Stimulated activated CD8-positive, alpha-beta memory T cell treated with anti-CD3 and anti-CD28 coated beads, Interleukin-2, amount 100 ng/mL, for 48 hours (primary cell): ENCODE measurements at places on chromosomes 16 and 17.

DNA sequence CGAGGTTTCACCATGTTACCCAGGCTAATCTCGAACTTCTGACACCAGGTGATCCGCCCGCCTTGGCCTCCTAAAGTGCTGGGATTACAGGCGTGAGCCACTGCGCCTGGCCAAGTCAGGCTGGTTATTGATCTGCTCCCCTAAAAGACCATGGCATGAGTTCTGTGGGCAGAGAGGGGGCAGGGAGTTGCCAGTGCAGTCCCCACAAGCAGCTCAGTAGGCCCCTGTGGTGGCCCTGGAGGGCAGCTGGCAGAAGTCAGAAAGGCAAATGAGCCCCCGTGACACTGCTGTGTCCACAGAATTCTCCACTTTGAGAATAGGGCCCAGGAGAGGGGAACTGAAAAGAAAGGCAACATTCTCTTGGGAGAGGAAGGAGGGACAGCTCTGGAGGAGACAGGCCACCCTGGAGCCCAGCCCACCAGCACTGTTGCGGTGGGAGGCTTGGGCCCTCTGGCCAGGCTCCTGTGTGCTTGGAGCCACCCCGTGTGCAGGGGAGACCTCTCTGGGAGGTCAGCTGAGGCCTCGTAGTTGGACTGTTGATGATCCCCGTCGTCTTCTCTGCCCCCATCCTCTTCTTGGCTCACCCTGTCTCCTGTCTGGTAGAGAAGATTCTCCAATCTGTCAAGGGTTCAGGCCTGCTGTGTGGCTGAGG, 2.1 kb upstream of the AMDHD2 start:
- DNase-seq: no peak

DNA sequence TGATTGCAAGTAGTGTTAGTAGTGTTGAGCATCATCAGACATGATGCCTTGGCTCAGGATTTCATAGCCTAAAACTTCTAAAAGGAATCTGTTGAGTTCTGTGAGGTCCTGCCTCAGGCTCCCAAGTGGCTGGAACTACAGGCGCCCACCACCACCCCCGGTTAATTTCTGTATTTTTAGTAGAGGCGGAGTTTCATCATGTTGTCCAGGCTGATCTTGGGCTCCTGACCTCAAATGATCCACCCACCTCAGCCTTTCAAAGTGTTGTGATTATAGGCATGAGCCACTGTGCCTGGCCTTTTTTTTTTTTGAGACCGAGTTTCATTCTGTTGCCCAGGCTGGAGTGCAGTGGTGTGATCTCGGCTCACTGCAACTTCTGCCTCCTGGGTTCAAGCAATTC, 5.7 kb downstream of the PSMD11 start:
- DNase-seq: no peak

DNA sequence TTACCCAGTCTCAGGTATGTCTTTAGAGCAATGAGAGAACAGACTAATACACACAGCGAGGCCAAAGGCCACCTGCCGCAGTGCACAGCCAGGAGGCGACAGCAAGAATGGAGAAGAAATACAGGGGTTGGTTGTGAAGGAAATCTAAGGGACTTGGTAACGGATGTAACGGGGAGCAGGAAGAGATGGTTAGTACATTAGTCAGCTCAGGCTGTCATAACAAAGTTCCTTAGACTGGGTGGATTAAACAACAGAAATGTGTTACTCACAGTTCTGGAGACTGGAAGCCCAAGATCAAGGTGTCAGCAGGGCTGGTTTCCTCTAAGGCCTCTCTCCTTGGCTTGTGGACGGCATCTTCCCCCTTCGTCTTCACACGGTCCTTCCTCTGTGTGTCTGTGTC, 47.1 kb downstream of the TVP23C start:
- DNase-seq: no peak

DNA sequence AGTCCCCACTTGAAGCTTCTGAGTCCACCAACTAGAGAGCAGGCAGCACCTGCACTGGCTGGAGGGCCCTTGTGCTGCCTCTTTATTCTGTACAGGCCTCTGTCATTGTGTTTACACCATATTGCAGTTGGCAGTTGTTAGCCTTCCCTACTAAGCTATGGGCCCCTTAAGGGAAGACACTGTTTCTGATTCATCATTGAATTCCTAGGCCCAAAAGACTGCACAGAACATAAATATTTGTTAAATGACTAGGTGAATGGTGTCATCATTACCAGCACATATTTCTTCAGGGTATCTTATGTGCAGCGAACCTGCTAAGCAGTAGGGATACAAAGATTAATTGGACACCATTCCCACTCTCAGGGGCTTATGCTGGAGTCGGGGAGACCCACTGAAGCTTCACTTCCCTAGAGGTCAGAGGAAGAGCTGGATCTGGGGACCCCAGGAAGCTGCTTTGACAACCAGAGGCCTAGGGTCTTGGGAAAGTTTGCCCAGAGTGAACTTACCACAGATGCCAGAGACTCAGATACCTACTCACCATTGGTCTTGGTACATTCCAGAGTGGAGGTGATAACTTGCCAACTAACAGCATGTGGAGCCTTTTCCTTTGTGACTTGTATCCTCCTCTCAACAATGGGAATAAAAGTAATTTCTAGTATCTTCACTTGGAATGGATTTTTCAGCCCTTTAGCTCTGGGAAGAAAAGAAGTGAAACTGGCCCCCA, 28.7 kb upstream of the DDX52 start:
- no peak for DNase-seq

DNA sequence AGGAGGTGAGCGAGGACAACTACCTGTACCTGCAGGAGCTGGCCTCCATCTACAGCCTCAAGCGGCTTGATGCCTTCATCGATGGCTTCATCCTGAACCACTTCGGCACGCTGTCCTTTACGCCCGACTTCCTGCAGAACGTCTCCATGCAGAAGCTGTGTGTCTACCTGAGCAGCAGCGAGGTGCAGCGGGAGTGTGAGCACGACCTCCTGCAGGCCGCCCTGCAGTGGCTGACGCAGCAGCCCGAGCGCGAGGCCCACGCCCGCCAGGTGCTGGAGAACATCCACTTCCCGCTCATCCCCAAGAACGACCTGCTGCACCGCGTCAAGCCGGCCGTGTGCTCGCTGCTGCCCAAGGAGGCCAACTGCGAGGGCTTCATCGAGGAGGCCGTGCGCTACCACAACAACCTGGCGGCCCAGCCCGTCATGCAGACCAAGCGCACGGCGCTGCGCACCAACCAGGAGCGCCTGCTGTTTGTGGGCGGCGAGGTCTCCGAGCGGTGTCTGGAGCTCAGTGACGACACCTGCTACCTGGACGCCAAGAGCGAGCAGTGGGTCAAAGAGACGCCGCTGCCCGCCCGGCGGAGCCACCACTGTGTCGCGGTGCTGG, 9.0 kb downstream of the KLHL36 start:
- no peak for DNase-seq

DNA sequence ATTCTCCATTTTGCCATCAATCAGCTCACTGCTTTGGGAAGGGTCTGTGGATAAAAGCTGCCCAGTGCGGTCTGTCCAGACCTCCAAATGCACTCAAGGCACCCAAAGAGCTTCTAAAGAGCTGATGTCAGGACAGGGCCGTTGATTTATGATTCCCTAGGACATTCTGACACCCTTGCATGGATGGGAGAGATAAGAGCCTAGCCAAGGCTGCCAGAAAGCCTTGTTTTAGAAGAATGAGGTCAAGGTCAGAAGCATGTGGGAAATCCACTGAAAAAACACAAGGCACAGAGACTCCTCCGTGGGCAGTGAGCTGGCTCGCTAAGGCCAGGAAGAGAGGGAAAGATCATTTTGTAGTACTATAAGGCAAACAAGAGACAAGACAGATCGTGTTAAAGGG, 214.0 kb downstream of the CDH11 start:
- DNase-seq: no peak

GRCh38 chr16:86213437-86214205, 296.7 kb upstream of the FOXF1 start:
- no peak for DNase-seq

DNA sequence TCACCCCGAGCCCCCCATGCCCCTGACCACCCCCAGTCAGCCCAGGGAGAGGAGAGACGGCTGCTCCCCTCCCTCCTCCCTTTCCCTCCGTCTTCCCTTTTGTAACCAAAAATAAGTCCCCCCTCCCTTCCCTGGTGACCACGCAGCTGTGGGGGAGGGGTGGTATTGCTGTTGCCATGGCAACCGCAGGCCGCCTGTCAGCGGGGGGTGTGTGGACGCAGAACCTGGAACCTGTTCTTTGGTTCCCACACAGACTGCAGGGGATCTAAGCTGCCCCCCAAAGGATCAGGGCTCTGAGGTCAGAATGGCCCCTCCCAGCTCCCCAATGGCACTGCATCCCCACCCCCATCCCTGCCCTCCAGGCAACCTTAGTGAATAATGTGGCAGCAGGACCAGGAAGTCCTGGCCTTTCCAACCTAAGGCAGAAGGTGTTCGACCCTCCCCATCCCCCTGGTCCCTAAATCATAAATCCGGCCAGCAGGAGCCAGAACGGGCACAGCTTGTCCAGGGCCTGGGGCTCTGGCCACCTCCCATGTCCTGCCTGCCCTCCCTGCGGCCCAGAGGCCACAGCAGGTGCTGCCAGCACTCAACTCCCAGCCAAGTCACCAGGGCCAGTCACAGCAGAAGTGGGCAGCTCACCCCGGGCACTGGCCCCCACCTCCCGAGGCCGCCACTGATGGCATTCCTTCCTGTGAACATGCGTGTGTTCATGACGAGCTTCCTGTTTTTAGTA, 12.0 kb downstream of the CA4 start:
- DNase-seq: no peak

DNA sequence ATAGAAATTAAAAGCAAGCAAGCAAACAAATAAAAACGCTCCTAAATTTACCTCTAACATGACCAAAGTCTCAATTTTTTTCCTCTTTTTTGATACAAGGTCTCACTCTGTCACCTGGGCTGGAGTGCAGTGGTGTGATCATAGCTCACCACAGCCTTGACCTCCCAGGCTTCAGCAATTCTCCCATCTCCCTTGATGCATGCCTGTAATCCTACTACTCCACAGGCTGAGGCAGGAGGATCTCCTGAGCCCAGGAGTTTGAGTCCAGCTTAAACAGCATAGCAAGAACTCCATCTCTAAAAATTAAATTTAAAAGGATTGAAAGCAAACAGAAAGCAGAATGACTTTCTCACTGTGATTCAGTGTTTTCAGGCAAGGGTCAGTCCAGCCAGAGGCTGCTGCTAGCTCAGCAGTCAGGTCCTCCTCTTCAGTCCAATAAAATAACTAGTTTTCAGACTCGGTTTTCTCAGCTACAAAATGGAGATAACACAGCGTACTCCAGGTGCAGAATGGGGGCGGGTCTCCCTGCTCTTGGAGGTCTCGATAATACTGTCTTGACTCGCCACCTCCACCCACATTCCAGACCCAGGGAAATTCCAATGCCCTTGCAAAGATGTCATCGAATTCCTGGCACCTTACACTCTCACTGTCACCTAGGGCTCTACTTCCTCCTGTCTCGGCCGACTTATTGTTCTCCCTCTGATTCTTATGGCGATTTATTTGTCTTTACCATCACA, 20.7 kb upstream of the MRTFB start:
- DNase-seq: no peak

- DNase-seq: peak; percentile 16
These were observed 32.5 kb downstream of the ABCC12 start for GRCh38 chr16:48123104-48123788.

DNA sequence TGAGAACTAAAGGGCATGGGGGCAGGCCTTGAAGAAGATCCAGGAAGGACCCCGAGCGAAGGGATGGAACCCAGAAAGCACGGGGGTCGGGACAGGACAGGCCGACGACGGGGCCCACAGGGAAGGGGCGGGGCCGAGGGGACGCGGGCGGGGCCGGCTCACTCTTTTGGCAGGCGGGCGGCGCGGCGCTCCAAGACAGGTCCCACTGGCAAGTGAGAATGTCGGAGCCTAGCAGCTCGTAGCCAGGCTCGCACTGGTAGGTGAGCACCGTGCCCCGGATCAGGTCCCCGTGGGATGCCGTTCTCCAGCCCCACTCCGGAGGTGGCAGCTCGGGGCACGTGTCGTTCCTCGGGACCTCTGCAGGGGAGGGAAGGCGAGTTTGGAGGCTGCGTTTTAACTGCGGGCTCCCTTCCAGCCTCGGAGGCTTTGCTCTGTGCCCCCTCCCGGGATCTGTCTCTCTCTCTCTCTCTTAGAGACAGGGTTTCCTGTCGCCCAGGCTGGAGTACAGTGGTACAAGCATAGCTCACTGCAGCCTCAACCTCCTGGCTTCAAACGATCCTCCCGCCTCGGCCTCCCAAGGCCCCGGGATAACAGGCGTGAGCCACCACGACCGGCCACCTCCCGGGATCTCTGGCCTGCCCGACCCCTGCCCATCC, 13.7 kb upstream of the CDIPT start:
- peak; percentile 26 for DNase-seq

- no peak for DNase-seq
These were observed 5.0 kb downstream of the TSR3 start for GRCh38 chr16:1346422-1347285.

DNA sequence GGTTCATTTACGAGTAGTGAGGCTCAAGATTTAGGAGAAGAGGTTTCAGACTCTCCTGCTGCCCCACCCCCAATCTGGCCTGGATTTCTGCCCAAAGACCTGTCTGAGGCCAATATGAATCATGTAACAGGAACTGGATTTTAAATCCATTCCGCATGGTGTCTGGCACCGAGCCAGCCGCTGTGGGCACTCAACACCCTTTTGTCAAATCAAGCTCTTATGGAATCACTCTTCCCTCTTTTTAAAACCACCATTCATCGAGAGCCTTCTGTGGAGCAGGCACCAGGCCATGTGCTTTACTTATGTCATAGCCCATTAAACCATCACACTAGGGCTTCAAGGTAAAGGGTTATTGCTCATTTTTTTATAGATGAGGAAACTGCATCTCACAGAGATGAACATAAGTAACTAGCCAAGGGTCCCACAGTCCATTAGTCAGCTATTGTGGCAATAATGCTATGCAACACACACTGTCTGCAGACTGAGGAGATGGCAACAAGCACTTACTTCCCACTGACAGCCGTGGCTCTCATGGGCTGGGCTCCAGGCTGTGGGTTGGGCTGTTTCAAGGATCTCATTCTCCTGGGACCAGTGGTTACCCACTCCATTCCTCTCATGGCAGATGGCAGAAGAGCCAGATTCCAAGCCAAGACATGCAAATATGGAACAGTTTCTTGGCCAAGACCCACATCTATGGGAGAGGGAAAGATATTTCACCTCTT, 93.6 kb downstream of the WSCD1 start:
- no peak for DNase-seq

DNA sequence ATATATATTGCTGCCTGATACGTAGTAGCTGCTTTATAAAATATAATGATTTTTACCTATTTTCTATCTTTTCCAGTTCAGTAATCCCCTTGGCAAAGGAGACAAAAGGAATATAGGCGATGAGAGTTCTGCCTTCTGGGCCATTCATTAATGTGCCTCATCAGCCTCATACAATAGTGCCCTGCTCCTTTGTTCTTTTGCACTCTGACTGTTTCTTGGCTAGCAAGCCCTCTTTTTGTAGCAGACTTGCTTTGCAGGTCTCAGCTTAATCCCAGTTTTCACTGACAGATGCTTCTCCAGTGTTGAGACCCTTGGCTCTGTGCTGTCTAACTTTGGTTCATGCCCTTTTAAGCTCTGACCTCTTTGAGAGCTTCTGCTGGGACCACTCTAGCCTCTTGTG, 10.4 kb downstream of the HSD17B2 start:
- no peak for DNase-seq
